NCI-H748 treated with DMSO at 0.1 percent for 48 hours (cell line): ENCODE measurements at places on chromosomes 2 and 18.

GRCh38 chr2:169108099-169108884 lies 38.9 kb downstream of the DHRS9 start:
- no peak for DNase-seq

DNA sequence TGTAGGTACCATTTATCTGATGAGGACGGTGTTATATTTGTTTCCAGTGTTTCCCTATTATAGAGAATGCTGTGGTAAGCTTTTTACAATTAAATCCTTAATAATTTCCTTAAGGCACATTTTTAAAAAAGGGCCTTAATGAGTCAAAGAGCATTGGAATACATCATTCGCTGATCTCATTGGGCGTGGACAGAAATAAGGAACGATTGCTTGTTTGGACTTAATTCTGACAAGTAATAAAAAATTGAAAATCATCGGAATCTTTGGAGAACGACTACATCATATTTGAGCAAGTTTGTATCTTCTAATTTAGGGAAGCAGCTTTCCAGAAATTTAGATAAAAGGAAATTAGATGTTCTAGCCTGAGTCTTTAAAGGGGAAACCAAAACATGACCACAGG lies 11.3 kb downstream of the AGPS start:
- DNase-seq, result no peak

DNA sequence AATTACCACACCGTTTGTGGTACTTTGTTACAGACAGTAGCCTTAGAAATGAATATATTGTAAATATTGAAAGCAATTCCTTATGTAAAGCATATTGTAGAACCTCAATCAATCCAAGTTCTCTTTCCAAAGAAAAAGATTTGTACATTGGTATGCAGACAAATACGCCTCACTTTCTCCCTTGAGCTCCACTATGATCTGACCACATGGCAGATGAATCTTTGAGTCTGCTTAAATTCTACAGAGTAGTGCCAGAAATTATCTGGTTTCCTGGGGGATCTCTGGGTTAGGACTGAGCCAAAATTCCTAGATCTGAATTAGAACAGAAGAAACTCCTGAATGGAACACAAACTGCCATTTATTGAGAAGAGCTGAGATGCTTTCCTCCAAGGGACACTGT lies 99.0 kb downstream of the CPO start:
- no peak for DNase-seq

DNA sequence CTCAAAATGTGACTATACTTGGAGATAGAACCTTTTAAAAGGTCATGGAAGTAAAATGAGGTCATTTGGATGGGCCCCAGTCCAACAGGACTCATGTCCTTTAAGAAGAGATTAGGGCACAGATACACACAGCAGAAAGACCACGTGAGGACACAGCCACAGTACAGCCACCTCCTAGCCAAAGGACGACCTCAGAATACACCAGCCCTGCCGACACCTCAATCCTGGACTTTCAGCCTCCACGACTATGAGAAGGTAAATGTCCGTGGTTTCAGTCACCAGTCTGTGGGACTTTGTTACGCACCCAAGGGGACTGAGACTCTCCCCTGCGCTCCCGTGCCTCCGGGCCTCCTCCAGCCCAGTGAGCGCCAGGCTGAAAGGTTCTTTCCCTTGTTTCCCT lies 30.2 kb upstream of the HPCAL1 start:
- DNase-seq, result no peak

- DNase-seq, result peak; percentile 65
Observed at GRCh38 chr2:9139491-9140443, 66.8 kb upstream of the ASAP2 start.

DNA sequence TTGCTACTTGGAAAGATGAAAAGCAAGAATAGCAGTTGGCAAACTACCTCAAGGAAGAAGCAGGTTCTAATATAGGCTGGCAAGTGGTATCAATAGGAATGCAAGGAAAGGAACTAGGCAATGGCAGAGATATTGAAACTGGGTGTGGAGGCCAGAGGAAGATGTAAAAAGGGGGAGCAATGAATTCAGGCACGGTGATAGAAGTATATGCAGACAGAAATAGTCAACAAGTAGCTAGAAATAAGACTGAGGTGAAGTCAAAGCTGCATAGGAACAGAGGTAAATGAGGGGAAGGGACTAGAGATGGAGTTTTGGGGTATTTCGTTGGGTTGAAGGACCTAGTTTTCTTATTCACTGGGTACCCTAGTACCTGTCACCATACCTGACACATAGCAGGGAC lies 4.1 kb downstream of the PCBP1 start:
- DNase-seq, result no peak

GRCh38 chr18:61676773-61677434 lies 215.9 kb downstream of the RNF152 start:
- DNase-seq, result no peak

DNA sequence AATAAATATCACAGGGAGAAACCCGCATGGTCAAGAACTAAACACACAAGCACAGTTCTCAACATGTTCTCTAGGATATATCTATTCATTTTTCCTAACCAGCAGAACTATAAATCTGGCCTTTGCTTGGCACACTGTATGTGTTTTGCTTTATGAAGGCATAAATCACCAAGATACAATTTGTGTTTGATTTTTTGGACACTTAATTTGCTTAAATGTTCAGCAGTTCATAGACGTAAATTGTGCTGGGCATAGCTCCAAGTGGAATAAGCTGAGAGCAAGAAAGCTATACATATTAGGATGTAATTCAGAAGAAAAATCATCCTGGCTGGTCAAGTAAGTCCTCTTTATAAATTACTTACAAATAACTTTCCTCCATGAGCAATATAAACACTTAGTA lies 341.5 kb upstream of the ATP5MC3 start:
- DNase-seq, result no peak
